Activated CD8-positive, alpha-beta memory T cell treated with anti-CD3 and anti-CD28 coated beads for 4 hours (primary cell): ENCODE measurements at places on chromosomes 1 and 21.

DNA sequence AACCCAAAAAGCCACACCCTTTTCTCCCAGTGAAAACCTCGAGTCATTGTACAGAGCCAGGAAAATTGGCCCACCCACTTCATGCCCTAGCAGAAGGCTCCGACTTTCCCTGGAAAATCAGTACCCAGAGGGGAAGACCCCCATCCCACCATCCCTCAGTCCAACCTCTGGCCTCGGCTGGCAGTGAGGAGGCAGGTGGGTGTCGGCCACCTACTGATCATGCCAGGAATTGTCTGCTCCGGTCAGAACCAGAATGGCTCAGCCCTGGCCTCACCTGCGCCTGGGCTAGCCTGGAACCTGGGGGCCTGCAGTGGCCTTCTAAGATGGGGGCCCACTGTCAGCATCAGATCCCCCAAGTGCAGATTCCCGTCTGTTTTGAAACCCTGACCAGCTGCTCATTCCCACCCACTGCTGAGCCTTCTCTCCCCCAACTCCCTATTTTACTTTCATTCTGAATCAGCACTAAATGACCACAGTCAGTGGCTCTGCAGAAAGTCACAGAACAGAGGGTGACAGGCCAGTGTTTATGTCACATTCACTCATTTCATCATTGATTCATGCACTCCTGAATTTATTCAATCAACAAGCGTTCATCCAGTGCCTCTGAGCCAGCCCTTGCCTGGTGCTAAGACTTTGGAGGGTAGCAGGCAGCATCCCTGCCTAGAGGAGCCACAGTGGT, 3.0 kb upstream of the S100A9 start:
- no peak for DNase-seq

DNA sequence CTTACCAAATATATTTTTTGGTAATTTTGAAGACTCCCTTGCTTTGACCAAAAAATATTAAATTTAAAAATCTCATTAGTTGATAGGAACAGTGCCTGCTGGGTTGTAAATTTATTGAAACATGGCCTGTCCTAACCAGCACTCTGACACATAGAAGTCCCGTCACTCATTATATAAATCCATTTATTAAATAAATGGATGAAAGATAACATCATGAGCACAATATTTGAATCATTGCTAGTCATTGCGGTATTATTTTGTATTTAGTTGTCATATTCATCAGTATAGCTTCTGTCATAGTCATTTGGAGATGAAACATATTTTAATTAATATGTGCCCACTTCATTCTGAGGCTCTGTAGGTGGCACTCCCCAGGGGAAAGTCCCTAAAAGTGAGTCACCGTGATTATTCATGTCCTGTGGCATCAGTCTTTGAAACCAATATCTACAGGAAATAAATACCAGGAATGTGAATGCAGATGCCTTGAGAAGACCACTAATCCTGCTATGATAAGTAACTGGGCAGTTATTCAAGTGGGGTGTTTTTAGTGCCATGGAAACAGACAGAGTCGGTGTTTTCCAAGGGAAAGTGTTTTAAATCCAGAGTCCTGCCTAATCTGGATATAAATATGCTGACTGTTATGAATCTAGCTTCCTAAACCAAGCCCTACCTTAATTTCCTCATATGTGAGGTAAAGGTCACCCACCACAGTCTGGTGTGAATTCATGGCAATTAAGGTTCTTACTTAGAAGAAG, 302.0 kb downstream of the DUSP10 start:
- no peak for DNase-seq

DNA sequence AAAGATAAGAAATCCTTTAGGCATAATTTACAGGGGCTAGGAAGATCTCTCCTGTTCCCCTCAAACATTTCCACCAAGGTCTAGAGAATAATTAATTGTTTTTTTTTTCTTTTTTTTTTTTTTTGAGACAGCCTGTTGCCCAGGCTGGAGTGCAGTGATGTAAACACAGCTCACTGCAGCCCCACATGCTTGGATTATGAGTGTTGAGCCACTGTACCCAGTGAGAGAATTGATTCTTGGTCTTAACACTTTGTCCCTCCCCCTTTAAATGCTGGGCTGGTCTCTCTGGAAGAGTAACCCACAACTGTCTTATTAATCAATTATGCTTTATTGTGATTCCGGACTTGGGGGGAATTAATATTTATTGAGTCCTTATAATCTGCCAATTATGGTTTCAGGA, 33.4 kb downstream of the ATF3 start:
- no peak for DNase-seq

- no peak for DNase-seq
Measured at GRCh38 chr21:41102281-41102680, 65.7 kb upstream of the BACE2 start.

- no peak for DNase-seq
Measured at GRCh38 chr1:246218686-246219085, 288.4 kb downstream of the SMYD3 start.

GRCh38 chr1:85707267-85707989, 805 bp downstream of the ZNHIT6 start:
- no peak for DNase-seq

- no peak for DNase-seq
Measured at GRCh38 chr1:230704830-230705229, 9.1 kb downstream of the AGT start.

DNA sequence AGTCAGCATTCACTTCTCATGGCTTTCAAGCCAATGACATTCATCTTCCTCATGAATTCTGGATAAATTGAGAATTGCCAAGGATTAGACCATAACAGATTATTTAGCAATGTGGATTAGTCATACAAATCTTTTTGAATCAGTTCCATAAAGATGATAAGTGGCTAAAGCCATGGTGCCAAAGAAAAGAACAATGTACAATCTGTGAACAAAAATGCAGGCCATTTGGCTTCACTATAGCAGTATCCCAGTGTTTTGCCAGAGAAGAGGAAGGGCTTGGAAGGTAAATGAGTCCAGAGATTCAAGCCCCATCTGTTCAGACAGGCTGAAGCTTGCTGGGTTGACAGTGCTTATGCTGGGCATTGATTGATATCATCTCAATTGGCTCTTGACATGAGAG, 376.4 kb upstream of the LRRC7 start:
- DNase-seq = no peak

- no peak for DNase-seq
Measured at GRCh38 chr1:78836726-78837125, 169.8 kb downstream of the ADGRL4 start.

DNA sequence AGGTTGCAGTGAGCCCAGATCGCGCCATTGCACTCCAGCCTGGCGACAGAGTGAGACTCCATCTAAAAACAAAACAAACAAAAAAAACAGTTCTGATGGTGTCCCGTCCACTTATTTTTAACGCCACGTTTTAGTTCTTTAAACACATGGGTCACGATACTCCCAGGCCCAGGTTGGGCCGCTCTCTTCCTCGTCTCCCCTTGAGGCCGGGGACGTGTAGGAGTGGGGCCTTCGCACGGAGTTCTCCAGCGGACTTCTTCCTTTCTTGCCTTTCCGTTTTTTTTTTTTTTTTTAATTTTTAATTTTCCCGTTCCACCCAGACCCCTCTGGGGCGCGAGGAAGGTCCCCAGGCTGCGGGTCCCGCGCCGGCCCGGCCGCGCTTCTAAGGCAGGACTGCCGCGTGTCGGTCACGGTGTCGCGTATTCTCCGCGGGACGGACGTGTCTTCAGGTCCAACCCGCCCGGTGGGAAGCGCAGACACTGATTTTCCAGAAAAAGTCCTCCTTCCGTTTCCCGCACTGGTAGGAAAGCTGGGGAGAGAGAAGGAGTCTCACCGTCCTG, 47.5 kb upstream of the SLC19A1 start:
- no peak for DNase-seq

DNA sequence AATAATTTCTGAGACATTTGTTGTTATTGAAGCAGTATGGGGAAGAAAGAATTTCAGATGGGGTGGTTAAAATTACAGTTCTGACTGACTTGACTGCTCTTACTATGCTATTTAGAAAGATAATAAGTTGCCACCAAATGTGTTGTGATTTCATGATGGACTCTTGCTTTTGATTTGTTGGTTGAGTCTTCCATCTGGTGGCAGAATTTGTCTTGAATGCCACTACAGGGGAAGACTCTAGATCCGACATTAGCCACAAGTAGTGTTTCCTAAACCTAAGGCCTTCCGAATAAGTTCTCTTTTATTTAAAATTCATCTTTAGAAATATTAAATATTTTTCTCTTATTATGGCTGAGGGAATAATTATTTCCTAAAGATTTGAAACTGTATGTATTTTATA, 190.9 kb upstream of the ADGRL4 start:
- DNase-seq = no peak
